ENCODE measurements at places on chromosomes 2 and 18. TPM values are rescaled to one million over a fixed set of nuclear protein-coding genes. Genes with fewer than 3 reads are reported as not detected.

- no peak for DNase-seq
Observed at GRCh38 chr18:43819397-43819796, 542.1 kb upstream of the SYT4 start.

DNA sequence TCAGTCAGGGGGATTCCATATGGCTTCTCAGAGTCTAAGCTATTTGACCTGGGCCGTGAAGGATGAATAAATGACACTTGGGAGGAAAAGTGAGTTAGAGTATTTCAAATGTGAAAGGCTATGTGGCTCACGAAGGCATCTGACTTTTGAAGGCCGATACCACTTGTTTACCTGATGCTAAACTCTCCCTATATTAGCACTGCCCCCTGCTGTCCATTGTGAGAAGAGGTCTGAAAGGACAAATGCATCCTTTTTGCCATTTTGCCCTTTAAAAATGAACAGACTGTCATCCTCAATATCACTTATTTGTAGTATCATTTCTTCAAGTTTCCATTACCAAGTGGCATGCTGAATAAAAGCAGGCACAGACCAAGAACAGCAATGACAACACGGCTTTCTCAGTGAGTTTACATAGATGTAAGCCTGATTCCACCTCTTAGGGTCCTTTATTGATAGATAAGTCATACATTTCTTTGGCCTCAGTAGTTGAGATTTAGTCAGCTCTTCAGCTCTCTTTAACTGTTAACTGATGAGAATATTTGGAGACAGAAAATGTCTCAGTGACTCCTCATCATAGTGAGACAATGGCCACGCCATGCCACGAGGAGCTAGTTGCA, 40.1 kb downstream of the DOCK10 start:
- peak; percentile 70 for DNase-seq

- DNase-seq: no peak
Observed at GRCh38 chr2:3728104-3729054, 25.0 kb downstream of the DCDC2C start.

- DNase-seq: no peak
Observed at GRCh38 chr2:187982668-187983067, 309.0 kb upstream of the GULP1 start.

The SKA1 gene
- 0.40 TPM for polyA plus RNA-seq

- DNase-seq: no peak
Observed at GRCh38 chr2:9168821-9169221, 37.8 kb upstream of the ASAP2 start.

DNA sequence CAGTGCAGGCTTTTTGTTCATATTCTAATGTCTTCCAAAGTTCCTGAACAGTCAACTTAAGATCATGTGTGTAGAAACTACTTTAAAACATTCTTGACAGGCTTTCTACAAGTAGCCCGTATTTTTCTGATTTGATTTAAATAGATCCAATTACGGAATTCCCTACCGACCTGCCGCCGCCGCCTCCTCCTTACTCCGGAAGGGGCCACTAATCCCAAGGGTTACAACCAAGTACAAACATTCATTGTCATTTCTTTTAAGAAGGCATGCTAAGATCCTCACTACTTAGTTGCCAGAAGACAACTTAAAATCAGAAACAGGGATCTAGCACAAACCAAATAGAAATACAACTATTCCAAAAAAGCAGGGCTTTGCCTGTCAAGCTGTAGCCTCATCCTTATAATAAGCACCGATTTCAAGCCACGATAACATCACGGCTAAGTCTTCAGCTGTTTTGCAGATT, 784 bp downstream of the WDR33 start:
- no peak for DNase-seq
